ENCODE measurements at places on chromosomes 7 and 10.

DNA sequence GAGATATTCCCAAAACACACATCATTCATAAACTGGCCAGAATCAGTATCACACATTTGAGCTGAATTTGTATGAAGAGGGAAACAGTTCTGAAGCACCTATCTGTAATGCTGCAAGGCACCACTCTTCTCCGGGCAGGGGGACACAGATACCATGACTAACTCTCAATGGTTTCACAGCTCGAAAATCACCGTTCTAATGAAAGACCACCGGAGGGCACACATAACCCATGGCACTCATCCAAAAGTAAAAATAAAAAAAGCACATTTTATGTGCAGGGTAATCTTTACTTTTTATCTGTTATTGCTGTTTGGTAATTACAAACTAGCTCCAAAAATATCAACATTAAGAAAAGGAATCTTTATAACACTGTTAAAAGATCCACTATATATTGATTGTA is 137.5 kb downstream of the PARD3 start:
- no peak for DNase-seq

- DNase-seq = no peak
Measured at GRCh38 chr7:90408142-90408541, 4.9 kb downstream of the CLDN12 start.

DNA sequence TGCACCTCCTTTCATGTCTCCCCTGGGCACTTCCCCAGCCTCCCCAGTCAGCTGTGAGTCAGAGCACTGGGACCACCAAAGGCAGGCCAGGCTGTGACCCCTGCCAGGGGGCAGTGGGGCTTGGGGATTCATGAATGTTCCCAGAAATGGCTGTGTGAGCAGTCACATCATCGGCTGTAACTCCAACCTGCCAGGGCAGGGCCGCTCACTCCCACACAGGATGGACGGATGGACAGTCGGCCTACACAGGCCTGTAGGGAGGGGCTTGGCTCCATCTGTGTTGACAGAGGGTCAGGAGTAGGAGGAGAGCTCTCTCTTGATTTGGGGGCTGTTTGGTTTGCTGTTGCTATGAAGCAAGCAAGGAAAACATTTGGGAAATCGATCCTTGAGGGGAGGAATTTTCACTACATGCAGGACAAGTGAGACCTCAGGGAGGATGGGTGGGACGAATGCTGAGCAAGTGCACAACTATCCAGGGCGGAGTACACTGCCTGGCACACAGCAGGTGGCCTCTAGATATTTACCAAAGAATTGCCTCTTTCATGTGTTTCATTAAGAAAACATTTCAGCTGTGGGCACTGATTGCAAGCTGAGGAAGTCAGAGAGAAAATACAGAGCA is 2.9 kb upstream of the IGFBP1 start:
- no peak for DNase-seq

DNA sequence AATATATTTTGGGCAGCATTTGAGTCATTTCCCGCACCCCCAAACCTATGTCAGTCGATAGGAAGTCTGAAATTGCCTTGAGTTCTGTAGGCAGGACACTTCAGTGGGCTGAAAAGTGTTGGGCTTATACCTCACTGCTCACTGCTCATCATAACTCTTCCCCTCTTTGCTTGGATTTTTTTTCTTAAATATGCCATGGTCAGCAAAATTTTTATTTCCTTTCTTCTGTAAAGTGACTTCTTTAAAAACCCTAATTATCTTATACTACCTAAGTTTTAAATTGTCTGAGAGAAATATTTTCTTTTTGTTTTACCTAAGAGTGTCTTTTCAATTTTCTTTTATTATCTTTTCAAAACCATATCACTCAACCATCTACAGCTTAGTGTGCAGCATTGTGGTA is 129.2 kb downstream of the KIF20B start:
- DNase-seq = no peak

GRCh38 chr10:104894681-104895080 is 253.6 kb downstream of the SORCS3 start:
- no peak for DNase-seq

DNA sequence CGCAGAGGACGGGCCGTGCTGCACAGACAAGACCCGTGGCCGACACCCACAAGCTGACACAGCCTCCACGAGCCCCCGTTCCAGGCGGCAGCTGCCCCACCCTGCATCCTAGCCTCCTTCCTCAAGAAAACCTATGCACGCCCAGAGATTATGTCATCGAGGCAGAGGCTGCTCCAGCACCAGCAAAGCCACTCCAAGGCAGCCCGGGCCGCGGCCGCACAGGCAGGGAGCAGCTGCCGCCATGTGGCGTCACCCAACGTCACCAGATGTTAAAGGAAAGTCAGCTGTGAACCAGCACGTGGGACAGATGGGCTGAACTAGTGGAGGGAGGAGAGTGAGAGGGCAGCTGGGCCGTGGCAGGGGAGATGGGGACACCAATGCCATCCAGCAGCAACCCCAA is 59.8 kb downstream of the STK32C start:
- no peak for DNase-seq

DNA sequence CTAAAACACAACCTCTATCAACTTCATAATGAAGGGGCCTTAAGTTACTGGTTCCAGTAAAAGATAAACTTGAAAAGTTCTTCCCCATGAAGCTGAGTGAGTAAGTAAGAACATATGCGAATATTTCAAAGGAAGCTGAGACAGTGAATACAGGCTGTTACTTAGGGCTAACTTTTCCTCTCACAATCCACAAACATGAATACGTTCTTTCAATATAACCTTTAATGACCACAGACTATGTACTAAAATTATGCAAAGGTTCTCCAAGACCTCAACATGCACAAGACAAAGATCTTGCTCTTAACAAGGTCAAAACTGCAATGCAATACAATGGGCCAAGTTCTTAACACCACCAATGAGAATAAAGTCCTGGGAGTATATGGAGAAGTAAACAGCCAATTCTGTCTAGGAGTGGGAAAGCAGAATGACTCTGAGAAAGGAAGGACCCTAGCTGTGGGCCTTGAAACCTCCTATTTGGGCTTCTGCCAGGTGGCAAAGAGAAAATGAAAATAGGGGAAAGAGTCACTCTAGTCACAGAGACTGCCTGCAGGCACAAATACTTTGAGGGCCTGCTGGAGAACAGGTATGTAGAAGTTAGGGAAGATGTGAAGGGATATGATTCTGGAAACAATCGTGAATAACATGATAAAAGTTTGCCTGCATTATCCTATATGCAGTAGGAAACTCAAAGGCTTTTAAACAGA is 43.7 kb downstream of the OSBPL3 start:
- DNase-seq = no peak

DNA sequence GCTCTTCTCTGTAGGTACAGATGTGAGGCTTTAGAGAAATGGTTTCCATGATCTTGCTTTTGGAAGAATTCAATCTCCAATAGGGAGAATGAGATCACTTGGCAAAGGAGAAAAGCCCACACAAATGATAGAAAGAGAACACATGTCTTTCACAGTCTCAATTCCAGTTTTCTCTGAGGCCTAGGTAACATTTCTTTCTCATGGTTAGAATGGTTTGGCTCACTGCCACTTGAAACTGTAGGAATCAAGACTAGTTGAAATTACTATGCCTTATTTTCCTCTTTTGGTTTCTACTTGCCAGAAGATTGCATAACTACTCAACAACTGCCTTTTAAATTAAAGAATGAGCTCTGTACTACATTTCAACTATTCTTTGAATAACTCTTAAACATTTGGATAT is 276.5 kb upstream of the TEX47 start:
- no peak for DNase-seq

DNA sequence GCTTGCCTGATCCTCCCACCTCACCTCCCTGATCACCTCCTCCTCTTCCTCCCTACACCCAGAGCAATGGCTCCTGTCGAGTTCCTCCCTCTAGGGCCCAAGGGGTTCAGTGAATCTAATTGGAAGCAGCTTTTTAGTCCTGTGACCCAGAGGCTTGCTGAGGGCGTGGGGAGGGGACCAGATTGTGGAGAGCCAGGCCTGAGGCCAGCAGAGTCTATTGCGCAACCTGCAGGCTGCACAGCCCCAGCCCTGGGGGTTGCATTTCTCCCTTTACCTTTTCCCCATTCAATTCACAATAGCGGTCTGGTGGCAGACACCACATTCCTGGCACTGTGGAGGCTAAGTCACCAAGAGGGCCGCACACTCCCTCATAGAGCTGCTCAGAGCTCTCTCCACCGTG is 32.5 kb downstream of the GHRHR start:
- DNase-seq = no peak

GRCh38 chr7:79615466-79615865 is 162.0 kb upstream of the MAGI2 start:
- no peak for DNase-seq

DNA sequence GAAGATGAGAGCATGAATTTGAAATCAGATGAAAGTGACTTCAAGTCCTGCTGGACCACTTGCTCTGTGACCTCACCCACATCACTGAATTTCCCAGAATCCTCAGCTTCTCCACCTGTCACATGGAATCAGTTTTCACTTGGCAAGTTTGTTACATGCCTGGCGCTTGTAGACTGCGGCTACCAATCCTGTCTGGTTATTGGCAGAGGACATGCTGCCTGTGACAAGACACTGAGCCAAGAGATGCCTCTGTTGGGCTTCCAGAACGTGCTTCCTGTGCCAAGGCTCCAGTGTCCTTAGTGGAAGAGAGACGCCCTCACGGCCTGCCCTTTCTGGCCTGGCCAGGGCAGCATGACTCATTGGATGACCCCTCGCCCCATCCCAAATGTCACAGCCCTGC is 4.4 kb upstream of the MYL10 start:
- DNase-seq = no peak

DNA sequence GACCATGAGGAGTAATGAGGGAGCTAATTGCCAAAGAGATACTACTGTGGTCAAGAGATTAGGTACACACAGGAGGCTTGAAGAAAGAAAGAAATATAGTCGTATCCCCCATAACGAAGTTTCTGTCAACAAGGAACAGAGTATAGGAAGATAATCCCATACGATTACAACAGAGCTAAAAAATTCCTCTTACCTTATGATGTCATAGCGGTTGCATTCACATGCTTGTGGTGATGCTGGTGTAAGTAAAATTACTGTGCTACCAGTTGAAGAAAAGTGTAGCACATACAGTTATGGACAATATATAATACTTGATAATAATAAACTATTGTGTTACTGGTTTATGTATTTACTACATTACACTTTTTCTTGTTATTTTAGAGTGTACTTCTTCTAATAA is 51.6 kb upstream of the CASD1 start:
- no peak for DNase-seq

GRCh38 chr10:28914701-28915100 is 237.4 kb downstream of the BAMBI start:
- no peak for DNase-seq

GRCh38 chr10:435397-435796 is 254.1 kb downstream of the DIP2C start:
- DNase-seq = no peak

DNA sequence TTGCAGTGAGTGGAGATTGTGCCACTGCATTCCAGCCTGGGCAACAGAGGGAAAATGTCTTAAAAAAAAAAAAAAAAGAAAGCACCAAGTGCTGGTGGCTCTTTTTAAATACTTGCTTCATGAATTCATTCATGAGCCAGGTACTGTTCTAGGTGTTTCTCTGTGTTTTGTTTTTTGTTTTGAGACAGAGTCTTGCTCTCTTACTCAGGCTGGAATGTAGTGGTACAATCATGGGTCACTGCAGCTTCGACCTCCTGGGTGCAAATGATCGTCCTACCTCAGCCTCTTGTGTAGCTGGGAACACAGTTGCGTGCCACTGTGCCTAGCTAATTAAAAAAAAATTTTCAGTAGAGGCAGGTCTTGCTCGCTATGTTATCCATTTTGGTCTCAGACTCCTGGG is 5.3 kb downstream of the STOX1 start:
- no peak for DNase-seq

DNA sequence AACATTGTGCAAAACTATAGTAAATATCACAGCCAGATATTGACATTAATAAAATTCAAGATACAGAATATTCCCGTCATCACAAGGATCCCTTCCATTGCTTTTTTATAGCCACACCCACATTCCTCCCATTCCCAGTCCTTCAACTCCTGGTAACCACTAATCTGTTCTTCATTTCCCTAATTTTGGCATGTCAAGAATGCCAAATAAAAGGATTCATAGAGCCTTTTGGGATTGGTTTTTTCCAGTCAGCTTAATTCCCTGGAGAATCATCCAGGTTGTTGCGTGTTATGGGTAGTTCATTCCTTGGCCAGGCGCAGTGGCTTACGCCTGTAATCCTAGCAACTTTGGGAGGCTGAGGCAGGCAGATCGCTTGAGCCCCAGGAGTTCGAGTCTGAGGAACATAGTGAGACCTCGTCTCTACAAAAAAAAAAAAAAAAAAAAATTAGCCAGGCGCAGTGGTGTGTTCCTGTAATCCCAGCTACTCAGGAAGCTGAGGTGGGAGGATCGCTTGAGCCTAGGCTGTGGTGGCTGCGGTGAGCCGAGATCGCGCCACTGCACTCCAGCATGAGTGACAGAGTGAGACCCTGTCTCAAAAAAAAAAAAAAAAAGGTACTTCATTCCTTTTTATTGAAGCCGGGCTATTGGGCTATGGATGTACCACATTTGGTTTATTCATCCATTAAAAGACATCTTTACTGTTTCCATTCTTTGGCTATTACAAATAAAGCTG is 2.7 kb downstream of the OGDH start:
- DNase-seq = peak; percentile 16

GRCh38 chr10:49187950-49188761 is at the start of gene TMEM273:
TMEM273 (minus strand) TSS chr10:49188391; CDS start chr10:49188336, 55 bp downstream.
- DNase-seq = no peak

- DNase-seq = no peak
Measured at GRCh38 chr7:22944510-22944909, 69.4 kb downstream of the HYCC1 start.

DNA sequence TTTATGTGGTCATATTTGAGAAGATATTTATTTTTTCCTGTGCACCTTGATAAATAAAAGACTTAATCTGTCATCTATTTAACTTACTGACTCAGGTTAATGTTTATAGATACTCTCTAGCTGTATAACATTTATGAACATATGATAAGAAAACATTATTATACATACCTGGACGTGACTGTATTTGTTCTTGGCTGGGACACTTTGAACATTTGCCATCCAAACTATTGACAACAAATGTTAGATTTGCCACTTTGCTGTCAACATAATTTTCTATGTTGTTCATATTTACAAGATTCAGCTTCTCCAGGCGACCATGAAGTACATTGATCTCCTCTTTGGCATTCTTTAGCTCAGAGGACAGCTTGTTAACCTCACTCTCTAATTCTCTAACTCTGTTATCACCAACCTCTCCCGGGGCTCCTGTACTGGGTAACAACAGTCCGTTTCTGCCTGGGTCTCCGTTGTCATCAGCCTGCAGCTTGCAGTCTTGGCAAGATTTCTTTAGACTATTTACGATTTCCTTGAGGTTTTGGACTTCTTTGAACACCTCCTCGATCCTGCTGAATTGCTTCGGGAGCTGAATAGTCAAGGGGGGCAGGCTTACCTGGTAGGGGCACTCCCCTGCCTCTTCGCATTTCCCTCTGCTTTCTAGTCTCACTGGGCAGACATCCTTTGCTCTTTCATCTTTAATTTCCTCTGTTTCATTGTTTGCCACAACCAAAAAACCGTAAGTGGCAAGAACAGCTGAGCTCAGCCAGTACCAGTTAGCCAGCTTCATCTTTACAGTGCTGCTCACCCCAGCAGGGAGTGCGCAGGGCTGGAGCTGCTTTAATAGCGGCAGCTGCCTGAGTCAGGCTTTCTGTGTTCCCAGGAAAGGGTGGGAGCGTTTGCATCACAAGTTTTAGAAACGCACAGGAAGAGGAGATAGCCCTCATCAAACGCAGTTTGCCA is at the start of gene FGL2:
TSS of gene FGL2 (minus strand) at position 807 of the 954 bp plus-strand sequence. CDS start at position 781, 26 bp downstream.
- peak; percentile 6 for DNase-seq

- peak; percentile 2 for DNase-seq
Measured at GRCh38 chr10:96124230-96125141, 5.6 kb upstream of the ZNF518A start.

Data from T-cell (primary cell).